Cortex of kidney (tissue), 1 donor: ENCODE measurements at places on chromosomes 13 and 19.

- no peak for DNase-seq
These were observed 2.0 kb upstream of the RNF126 start for GRCh38 chr19:664913-665443.

- no peak for DNase-seq
These were observed 12.0 kb upstream of the DZIP1 start for GRCh38 chr13:95656386-95657015.

DNA sequence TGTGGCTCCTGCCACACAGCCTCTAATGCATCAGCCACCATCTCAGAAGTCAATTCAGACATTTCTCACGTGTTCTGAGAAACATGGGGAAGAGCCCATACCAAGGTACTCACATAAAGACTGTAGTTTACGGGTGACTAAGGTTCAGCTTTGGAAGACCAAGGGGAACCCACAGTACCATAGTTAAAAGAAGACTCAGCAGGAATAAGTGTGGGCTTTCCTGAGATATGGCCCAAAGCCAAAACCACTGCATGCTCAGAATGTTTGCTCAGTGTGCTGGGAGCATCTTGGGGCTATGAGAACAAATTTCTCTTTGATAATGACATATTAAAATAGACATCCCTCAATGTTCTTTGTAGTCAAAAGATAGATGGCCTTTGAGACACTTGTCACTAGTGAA, 283.8 kb downstream of the DCT start:
- no peak for DNase-seq

DNA sequence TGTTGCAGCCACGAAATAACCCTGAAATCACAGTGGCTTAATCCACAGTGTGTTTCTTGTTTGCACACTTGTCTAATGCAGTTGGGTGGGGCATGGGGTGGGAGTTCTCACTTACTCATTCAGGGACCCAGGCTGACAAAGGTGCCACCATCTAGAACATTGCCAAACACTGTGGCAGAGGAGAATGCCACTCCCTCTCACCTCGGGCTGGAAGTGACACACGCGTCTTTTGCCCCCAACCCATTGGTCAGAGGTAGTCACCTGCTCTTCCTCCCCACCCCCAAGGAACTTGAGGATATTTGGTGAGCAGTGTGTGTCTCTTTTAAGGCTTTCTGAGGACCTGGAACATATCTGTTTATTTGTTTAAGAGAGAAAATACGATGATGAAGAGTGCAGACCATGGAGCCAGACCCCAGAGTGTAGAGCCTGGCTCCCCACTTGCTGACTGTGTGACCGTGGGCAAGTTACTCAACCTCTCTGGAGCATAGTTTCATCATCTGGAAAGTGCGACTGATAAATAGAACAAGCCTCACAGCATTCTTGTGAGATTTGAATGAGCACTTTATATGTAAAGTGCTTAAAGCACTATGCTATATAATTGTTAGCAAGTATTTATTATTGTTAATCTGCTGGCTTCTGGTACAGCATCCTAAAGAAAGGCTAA, 17.4 kb downstream of the GPR183 start:
- DNase-seq: no peak

- DNase-seq: no peak
These were observed 47.0 kb upstream of the TCF3 start for GRCh38 chr19:1699386-1699785.

DNA sequence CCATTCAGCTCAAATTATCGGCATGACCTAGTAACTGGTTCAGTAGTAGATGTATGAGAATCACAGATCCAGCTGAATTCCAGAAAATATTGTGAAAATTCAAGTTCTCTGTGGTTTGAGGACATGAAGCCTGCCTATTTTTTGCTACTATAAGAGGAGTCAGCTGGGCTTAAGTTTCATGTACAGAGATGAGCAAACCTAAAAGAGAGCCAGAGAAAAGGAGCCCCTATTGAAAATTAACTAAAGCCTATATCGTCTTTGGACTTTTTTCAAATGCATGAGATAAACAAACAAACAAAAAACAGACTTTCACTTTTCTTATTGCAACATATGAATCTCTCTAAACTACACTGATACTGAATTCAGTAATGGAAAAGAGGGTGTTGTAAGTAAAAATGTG, 106.8 kb upstream of the SPRY2 start:
- DNase-seq: no peak

DNA sequence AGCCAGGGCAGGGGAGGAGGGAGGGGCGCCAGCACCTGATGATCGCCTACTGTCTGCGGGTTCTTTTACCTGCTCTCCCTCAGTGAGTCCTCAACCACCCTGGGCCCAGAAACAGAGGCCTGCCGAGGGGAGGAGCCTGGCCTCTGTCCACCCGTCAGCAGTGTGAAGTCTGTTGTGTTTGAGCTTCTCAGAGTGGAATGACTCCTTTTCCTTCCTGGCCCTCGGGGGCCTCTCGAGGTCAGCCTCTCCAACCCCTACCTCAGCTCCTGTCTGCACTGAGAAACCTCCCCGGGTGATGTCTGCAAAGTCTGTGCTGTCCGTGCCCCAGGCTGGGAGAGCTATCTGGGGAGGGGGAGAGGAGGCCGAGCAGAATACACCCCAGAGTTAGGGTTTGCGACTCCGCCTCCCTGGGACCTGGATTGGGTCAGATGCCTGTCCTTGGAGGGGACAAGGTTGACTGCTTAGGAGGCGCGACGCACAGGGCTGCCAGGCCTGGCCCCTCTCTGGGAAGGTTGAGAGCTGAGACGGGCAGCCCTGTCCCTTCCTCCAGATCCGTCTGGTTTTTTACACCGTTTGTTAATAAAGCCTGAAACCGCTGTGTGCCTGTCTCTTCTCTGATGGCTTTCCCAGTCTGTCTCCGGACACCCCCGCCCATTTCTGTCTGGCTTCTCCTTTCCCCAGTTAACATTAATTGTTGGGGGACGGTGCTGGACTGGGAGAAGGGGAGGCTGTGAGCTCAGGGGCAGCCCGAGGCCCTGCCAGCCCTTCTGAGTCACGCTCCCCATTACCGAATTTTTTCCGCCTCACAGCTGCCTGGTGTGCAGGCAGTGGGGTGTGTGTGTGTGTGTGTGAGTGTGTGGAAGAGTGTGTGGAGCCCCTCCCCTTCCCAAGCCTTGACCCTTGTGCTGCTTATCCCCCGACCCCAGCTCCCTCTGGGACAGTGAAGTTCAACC, 989 bp upstream of the SSC5D start:
- DNase-seq: no peak

DNA sequence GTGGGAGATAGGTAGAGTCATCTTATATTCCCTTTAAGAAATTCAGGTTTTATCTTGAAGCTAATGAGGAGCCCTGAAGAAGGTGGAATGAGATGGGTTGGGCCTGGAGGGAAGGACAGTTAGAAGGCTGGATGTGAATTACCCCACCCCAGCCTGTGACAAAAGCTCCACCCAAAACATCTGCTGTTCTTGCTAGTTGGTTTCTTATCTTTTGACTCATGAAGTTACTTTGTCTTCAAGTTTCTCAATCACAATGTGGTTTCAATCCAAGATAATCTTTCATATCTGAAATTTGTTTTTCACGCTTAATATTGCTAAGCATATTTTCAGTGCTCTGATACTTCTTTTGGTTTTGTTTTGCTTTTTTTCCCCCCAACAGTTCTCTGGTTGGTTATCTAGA, 38.3 kb upstream of the HMGB1 start:
- DNase-seq: no peak

- DNase-seq: no peak
These were observed at the start of gene LCP1 for GRCh38 chr13:46181840-46182490. TSS of gene LCP1 (minus strand) at chr13:46182177. CDS start at chr13:46159662, 22,515 bp downstream.

DNA sequence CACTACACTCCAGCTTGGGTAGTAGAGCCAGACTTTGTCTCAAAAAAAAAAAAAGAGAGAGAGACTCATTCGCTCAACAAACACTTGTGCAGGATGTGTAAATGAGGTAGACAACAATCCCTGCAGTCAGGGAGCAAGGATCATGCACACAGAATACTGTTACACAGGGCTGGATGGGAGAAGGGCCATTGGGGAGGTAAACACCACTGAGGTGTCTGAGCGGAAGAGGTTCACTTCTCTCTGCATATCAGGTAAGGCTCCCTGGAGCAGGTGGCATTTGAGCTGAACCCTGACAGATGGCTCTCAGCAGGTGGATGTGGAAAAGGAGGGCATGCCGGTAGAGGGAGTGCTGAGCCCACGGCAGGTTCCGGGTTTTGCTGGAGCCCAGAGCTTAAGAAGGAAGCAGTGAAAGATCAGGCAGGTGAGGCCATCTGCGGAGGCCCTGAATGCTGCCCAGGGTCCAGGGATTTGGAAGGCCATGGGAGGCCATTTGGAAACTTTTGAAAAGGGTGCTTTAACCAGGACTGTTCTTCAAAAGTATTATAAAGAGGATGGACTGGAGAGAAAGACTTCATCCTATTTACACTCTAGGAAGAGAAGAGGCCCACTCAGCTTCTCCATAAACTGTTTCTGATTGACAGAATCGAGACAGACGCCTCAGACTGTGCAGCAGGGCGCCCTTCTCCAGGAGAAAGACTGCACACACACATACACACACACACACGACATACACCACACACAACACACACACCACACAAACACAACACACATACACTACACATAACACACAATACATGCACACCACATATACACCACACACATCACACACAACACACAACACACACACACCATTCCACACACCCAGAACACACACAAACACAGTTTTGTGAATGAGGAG, 199.4 kb downstream of the USP12 start:
- DNase-seq: no peak

DNA sequence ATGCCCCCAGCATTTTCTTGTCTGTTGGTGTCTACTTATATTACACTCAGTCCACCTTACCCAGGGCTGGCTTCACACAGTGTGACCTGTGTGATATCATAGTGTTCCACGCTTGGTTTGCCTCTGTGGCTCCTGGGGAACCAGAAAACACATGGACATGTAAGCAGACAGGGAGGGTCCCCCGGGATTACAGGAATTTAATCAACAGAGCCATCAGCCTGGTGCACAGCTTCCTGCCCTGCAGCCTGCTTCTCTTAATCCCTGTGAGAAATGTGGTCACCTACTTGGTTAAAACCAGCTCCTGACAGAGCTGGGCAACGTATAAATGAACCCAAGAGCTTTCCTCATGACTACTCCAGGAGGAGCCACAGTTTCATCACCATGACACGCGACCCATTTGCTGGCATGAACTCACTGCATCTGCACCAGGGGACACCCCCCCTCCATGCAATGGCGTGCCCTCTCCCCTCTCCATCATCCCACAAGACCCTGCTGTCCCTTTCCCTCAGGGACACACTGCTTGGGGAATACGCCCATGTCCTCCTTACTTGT, 152.1 kb downstream of the UQCRFS1 start:
- no peak for DNase-seq

DNA sequence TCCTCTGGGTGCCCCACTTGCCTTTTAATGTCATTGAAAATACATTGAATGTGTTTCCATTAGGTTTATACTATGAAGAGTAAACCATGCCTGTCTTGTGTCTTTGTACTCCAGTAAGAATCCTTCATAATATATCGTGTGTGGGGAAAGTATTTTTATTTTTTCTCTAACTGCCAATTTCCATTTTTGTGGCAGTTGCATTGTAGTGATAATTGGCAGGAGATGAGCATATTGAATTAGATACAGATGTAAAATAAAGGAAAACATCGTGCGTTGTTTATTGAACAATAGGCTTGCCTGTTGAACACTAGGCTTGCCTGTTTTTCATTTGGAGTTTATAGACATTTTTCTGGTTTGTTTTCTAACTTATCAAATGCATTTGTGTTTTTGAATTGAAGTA, 218.8 kb downstream of the NBEA start:
- DNase-seq: no peak

DNA sequence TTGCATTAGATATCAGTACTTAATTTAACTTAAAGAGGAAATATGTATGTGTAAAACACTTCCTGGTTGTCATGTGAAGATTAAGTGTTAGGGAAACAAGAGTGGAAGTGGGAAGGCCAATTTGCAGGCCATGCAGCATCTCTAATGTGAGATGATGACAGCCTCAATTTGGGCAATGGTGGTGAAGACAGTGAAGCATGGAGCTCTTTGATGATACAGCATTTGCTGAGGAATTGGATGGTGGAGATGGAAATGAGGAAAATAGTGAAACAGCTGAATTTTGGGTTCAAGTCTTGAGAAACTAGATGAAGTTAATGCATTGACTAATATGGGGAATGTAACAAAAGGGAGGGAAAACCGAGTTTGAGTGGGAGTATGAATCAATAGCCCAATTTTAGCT, 231.7 kb upstream of the MIR17HG start:
- no peak for DNase-seq
